Stromal cell of bone marrow (primary cell): ENCODE measurements at places on chromosomes 12 and 14.

GRCh38 chr14:31068235-31068634, 42.1 kb upstream of the STRN3 start:
- DNase-seq = no peak

GRCh38 chr14:72463291-72463866, 430.5 kb downstream of the DPF3 start:
- DNase-seq = no peak

DNA sequence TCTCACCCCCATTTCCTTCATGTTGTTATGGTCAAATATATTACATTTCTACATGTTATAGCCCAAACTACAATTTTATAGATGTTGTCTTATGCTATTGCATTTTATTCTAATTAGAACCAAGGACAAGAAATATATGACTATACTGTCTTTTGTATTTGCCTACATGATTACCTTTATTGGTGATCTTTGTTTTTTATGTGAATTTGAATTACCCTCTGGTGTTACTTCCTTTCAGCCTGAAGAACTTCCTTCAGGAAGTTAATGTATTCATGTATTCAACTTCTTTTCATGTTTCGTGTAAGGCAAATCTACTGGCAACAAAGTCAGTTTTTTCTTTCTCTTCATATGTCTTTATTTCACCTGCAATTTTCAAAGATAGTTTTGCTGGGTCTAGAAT, 8.7 kb upstream of the B3GNT4 start:
- DNase-seq = no peak

DNA sequence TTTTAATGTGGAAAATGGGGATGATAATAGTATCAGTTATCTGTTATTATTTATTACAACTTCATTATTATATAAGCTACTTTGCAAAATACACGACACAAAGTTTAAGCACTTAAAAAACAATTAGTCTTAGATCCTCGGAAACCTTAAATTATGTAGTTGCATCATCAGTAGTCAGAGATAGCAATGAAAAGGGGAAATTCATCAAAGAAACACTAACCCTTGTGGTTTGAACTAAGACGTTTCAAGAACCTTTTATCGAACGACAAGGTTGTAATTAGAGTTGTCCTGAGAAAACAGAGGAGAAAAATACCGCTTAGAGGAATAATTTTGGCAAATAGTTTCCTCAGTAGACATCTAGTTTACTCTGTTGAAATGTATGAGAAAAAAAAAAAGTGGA, 198.5 kb downstream of the PTPRO start:
- DNase-seq = no peak

DNA sequence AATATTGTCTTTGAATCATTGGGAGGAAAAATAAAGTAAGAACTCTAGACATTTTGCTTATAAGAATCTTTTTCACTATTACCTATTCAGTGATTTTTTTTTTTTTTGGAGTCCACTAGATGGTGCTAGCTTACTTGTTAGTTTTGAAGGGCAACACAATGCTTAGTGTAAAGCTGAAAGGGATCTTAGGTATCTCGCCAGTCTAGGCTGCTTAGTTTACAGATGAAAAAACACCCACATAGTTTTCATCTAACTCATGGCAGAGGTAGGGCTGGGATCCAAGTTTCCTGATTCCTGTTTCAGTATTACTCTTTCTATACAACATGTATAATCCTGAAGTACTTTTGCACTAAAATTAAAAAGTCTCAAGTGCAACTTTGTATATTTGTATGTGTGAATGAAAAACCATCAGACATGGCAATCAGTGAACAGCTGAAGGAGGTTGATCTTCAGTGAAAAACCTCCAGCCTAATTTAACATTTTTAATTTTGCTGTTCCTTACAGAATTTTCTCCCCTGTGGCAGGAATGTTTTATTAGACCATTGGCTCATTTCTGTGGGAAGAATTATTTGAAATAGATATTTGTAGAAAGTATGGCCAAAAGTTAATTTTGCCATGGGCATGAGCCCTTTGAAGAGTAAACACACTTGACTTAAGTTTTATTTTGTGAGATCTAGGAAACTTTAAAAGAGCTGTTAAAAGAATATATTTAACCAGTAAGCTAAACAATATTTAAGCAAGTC, 40.7 kb downstream of the LRRIQ1 start:
- peak; percentile 39 for DNase-seq

DNA sequence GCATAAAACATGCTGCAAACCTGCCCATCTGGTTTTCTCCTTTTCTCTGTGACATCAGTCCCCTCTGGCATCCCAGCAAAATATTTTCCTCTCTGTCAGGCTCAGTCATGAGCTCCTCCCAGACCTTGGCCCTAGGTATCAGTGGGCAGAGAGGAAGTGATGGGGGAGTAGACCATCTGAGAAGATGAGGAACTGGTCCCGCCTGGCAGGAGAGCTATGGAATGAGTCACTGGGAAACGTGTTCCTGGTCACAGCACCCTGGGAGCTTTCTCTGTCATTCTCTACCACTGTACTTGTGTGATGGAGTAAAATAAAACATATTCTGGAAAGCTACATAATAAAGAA, 5.0 kb upstream of the SRSF9 start:
- no peak for DNase-seq

DNA sequence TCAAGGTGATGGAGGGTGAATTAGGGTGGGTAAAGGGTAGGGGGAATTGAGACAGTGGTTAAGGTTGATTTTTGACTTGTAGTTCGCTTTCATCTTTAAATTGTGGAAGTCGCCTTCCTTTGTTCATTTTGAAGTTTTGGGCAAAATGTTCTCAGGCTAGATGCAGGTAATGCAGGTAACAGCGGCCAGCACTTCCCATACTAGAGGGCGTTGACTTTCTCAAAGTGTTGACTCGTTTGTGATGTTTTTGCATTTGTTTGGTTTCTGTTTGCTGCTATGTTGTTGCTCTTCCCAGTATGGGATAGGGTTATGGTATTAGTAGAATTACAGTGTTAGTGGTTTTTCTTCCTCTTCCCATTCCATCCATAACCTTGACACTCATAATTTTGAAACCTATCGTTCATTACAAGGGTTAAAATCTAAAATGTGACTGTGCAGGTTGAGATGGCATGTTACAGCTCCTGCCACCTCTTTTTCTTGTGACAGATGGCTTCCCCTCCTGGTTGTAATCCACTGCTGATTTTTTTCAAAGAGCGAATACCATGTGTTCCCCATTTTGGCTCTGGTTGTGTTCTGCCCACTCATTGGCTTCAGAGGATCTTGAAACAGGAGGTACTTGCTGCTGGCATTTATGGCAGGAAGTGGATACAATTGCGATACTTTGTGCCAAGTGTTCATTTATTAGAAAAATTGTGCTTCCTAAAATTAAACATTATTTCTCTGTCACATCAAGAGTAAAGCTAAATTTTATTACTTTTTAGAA, 57.1 kb downstream of the ERC1 start:
- DNase-seq = no peak

DNA sequence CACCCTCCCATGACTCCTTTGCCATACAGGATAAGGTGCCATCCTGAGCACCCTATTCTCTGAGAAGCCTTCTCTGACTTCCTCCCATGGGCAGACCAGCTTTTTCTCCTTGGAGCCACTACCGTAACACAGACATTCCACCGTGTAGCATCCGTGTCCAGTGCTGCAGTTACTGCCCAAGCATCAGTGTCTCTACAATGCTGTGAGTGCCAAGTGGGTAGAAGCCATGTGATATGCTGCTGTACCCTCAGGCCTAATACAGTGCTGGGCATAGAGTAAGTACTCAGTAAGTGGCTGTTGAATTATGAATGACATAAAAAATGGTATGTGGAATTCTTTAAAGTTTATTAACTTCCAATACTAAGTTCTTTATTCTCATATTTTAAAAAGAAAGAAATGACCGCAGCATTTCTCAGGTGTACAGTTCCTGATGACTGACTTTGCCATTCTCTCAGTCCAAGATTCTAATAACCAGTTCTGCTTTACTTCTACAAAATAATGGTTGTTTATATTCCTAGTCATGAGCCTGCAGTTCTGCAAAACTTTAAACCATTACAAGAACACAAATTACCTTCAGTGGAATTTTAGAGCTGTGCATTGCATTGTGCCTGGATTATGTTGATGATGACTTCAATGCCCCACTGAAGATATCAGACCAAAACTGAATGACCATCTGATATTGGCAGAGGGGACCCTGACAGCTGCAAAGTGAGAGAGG, 118.7 kb downstream of the RPAP3 start:
- no peak for DNase-seq

DNA sequence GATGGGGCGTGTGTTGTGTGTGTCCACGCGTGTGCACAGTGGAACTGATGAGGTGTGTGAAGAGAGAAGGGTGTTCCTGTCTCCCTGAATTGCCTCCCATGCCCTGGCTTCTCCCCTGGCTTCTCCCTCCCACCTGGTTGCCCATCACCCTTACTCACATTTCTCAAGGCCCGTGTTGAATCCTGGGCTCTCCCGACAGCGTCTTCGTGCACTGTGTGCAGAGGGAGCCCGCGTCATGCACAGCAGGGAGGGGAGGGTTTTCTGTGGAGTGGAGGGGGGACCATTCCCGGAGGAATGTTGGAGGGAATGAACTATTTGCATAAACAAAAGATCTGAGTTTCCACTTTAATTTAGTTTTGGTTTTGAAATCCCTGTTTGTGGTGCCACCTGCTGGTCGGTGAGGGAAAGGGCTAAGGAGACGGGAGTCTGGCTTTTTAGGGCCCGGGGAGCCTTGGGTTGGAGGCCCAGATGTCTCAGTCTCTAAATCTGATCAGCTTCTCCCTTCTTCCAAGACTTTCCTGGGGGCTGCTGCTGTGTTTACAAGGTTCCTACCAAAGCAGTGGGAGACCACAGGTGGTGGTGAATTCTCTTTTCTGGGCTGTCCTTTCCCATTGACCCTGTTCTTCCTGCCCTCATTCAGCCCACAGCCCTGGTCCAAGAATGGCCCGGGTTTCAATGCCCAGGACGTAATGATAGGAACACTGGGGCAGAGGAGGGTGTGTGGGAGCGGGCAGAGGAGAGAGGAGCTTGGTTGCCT, at the start of gene C1R:
TSS of gene C1R (minus strand) at position 217 of the 757 bp plus-strand sequence. CDS start at position 160, 57 bp downstream.
- DNase-seq = peak; percentile 89

DNA sequence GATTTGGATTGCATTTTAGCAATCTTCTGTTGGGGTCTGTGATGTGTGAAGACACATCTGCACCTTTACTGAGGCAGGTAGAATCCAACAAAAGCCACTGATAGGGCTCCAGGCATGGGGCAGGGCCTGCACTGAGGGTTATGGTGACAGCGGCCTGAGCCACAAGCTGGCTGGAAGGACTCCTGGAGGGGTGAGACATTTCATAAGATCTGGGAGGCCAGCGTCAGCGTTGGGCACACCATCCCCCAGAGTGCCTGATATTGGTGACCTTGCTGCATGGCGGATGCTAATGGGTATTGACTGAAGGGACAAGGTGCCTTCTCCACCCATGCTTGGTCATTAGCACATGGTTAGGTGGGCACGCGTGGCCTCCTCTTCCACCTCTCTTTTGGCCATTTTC, 187.6 kb downstream of the CACNA1C start:
- no peak for DNase-seq

GRCh38 chr14:104877806-104878550, 12.9 kb downstream of the CEP170B start:
- DNase-seq = no peak

GRCh38 chr14:99201351-99202073, 70.5 kb downstream of the BCL11B start:
- DNase-seq = no peak

GRCh38 chr12:69330475-69331473, 17.4 kb upstream of the LYZ start:
- no peak for DNase-seq

DNA sequence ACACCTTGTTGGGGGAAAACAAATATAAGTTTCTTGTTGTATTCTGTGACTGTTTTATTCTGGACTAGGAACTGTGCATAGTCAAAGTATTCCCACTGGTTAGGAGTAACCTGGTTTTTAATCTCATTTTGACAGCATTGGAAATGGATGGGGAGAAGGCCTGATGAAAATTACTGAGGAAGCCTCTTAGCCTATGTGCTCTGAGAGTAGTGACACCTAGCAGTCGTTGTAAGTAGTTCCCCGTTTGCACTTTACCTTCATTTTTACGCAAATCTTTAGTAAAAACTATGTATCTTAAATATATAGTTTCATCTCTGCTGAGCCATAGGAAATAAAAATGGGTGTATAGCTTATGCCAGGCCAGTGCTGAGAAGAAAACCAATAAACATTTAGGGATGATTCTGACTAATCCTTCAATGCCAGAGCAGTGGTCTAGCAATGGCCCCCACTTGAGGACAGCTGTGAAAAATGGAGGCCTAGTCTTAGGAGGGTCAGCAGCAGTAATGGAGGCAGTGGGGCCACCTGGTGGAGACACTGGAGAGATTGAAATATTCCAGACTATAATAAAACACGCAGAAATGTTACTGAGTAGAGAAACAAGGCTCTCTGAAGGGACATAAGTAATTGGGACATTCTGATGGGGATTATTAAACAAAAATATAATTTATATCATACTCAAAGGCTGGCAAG, 133.2 kb upstream of the NOVA1 start:
- no peak for DNase-seq

DNA sequence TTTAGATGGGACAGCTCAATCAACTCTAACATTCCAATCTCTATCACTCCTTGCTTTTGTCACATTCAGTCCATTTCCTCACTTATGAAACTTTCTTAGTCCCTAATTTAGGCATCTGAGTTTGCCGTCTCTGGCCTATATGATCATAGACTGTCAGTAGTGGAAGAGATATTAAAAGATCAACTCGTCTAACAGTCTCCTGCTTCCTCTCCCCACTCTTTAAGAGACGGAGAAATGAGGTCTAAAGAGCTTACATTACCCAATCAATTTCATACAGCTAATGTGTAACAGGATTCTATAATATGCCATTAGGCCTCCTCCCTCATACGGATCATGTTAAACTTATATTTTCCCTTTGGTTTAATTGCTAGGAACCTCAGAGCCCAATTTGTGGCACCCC, 6.5 kb upstream of the ATP23 start:
- DNase-seq = no peak

DNA sequence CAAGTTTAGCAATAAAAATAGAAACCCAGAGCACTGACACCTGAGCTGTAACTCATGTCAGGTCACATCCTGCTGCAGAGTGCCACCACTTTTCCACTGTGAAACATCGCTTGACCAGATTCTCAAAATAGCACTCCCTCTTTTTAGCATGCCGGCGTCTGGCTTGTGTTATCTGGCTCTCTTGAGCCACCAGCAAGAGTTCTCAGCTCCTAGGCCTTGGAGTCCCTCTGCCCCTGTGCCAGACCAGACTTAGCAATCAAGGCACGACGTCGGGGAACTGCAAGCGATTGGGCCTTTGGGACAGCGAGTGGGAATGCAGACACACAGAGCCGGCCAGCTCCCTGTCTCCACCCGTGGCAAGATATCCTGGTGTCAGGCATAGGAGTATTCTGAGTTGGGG, 52.5 kb downstream of the SPIC start:
- no peak for DNase-seq
